ENCODE measurements at places on chromosomes 11 and 22.

GRCh38 chr11:8871962-8872361, 39.0 kb upstream of the AKIP1 start:
- no peak for DNase-seq

- DNase-seq, result no peak
Observed at GRCh38 chr22:29382580-29383302, 5.6 kb downstream of the AP1B1 start.

DNA sequence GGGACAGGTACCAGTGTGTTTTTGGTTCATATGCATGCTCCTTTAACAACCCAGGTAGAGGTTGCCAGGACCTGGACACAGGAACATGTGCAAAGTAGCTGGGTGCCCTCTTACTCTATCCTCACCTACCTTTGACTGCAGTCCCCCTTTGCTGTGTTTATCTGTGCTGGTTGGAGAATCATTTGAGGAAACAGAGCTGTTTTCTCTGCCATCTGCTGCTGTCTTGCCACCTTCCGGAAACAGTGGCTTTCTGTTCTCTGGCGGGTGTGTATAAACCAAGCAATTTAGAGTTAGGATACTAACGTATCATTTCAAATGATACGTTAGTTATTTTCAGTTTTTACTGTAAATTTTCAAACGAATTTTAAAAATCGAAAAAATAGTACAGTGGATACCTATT, 171.9 kb upstream of the TTC12 start:
- no peak for DNase-seq

DNA sequence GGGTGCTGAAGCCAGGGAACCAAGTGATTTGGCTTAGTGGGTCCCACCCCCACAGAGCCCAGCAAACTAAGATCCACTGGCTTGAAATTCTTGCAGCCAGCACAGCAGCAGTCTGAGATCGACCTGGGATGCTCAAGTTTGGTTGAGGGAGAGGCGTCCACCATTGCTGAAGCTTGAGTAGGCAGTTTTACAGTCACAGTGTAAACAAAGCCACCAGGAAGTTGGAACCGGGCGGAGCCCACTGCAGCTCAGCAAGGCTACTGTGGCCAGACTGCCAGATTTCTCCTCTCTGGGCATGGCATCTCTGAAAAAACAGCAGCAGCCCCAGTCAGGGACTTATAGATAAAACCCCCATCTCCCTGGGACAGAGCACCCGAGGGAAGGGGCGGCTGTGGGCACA, 424.1 kb upstream of the TENM4 start:
- no peak for DNase-seq

DNA sequence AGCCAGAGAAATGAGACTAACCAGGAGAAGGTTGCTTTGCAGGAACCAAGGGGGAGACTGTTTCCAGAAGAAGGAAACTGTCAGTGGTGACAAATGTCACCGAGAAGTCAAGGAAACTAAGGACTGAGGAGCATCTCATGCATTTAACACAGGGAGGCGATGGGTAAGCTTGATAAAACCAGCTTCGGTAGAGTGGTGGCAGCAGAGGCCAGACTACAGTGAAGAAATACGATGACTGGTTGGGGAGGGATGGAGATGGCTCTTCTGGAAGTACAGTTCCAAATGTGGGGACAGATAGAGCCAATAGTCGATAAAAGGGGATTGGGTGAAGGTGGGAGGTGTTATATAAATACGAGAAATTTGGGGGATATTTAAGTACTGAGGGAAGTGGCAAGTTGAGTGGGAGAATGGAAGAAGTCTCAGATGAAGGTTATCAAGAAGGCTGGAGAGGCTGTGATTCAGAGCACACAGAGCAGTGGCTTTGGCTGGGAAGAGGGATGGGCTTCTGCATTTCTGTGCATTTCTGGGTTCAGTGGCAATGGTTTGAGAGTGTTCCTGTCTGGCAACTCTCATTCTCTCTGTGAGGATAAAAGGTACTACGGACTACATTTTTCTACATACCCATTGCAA, 29.2 kb downstream of the SC5D start:
- no peak for DNase-seq

- no peak for DNase-seq
Observed at GRCh38 chr11:70862093-70862492, 390.3 kb downstream of the SHANK2 start.

- no peak for DNase-seq
Observed at GRCh38 chr11:63682066-63683021, 1.0 kb downstream of the RTN3 start.

Data from forelimb muscle (tissue), 1 donor.